ENCODE measurements at places on chromosomes 11 and 22.

DNA sequence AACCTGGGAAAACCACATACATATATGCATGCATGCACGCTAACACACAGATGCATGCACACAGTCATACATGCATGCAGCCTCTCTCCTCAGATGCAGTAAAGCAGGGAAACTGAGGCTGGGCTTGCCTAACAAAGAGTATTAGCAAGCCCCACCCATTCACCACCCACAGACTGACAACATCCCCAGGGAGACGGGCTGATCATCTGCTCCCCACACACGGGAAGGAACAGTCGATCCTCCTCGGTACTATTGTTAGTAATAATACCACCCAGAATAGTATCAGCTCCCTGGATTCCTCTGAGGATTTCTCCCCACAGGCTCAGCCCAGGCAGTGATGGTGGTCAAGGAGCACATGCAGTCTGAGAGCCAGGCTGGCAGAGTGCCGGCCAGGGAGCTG, 41.2 kb downstream of the SLC22A12 start:
- no peak for DNase-seq

- DNase-seq: no peak
Measured at GRCh38 chr11:113457784-113458183, 17.4 kb downstream of the DRD2 start.

DNA sequence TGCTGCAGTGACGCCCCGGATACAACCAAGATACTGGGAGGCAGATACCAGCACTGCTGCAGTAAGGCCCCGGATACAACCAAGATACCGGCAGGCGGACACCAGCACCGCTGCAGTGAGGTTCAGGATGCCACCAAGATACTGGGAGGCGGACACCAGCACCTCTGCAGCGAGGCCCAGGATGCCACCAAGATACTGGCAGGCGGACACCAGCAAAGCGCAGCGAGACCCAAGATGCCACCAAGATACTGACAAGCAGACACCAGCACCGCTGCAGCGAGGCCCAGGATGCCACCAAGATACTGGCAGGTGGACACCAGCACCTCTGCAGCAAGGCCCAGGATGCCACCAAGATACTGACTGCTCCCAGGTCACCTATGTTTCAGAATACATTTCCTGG, 225.2 kb downstream of the BRD1 start:
- DNase-seq: no peak

GRCh38 chr11:44633641-44634040, 68.2 kb downstream of the CD82 start:
- DNase-seq: no peak

- no peak for DNase-seq
Measured at GRCh38 chr11:112997857-112998466, 36.7 kb downstream of the NCAM1 start.

- DNase-seq: no peak
Measured at GRCh38 chr11:118646393-118646792, 33.1 kb downstream of the TREH start.

DNA sequence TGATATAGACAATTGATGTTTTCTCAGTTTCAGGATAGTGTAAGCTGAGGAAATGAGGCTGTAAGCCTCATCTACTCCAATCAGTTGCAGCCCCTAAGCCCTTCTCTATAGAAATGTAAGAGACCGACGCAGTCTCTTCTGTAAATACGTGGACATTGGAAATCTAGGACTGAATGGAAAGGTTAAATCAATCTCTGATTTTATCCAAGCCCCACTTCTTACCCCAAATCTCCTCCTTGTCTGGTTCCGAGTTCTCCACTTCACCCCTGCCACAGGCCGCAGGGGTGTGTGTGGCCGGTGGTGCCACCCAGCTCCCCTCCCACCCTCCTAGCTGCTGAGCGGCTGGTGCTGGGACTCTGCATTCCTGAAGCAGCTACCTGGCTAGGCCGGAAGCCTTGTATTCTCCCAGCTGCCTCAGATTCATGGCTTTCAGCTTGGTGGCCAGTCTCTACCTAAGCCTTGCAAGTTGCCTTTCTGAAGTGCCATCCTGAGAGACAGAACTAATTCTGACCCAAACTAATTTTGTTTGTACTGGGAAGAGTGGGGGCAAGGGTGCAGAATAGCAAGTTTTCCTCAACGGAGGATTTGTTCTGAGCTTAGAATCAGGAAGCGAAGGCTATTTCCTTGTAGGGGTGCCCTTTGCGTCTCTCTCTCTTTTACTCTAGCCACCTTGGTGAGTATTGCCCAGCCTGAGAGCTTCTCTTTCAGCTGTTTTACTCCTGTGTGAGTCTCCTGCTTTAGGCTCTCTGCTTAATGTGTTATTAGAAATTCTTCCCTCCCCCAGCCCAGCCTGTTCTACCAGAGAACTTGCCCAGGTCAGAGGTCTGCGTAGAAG, 749 bp downstream of the VWA5A start:
- DNase-seq: no peak

GRCh38 chr11:16973338-16973964, 40.8 kb downstream of the PLEKHA7 start:
- DNase-seq: no peak

- DNase-seq: no peak
Measured at GRCh38 chr22:50581031-50581949, 1.4 kb downstream of the CHKB start.

GRCh38 chr11:108370315-108370714, 97.0 kb downstream of the C11orf65 start:
- no peak for DNase-seq

- DNase-seq: no peak
Measured at GRCh38 chr11:44247508-44247907, 62.4 kb downstream of the ALX4 start.

GRCh38 chr22:50260801-50261614, 475 bp downstream of the MAPK12 start:
- DNase-seq: no peak

DNA sequence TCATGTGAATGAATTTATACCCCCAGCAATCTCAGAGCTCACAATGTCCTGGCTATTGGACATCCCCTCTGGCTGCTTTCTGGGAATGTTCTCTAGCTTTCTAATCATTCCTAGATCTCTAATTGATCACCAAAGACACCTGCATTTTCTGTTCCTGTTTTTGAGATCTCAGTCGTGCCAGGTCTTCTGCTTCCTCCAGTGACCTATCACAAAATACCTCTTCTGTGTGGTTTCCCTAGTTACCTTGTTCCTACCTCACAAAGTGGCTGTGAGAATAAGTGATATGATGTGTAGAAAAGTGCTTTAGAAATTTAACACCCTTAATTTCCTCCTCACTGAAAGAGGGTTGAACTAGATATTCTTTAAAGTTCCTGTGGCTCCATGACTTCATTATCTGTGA, 92.2 kb downstream of the LUZP2 start:
- no peak for DNase-seq

- no peak for DNase-seq
Measured at GRCh38 chr22:24353121-24353520, 74.3 kb upstream of the ADORA2A start.

DNA sequence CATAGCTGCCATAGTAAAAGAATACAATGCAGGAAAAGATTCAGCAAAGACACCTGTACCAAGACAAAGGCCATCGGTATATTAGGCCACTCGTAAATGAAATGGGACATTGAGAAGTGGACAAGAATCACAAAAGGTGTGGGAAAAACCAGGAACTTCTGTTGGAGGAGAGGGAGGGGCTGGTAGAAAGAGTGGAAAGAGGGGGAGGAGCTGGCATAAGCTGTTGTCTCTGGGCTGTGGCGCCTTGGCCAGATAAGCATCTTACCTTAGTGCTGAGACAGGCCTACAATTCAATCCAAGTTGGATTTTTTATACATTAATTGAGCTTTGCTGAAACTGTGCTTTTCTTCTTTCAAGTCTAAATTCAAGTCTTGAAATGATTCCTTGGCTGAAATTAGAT, 37.1 kb downstream of the ZNF202 start:
- DNase-seq: no peak

DNA sequence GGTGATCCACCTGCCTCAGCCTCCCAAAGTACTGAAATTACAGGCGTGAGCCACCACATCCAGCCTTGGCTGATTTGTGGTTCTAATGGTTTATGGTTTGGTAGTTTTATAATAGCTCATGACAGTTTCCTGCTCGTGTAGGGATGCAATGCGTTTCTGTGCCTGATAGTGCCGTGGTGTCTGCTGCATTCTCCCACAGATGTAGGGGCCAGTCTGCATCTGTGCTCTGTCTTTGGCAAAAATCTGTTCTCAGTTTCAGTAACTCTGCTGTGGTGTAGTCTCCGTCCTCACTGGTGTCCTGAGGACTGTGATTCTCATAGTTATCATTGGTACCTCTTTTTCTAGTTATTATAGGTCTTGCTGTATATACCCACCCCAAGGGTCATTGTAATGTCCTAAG, 16.3 kb downstream of the ST14 start:
- DNase-seq: no peak

- no peak for DNase-seq
Measured at GRCh38 chr11:59154610-59155009, 12.0 kb downstream of the FAM111A start.

DNA sequence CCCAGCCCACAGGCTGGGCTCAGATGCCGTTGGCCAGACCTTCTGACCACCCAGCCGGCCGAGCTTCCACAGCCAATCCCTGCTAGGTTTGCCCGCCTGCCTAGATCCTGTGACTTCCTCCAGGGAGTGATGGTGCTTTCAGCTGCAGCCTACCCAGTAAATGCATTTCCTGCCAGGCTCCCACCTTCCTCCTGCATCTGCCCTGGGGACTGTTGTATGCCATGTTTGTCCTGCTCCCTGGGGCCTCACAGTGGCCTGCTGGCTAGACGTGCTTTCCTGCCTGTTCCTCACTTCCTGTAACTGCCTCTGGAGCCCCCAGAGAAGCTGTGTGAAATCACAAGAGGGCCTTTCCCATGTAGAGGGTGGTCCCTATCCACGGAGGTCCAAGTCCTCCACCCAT, 86.2 kb downstream of the GALNT18 start:
- no peak for DNase-seq

DNA sequence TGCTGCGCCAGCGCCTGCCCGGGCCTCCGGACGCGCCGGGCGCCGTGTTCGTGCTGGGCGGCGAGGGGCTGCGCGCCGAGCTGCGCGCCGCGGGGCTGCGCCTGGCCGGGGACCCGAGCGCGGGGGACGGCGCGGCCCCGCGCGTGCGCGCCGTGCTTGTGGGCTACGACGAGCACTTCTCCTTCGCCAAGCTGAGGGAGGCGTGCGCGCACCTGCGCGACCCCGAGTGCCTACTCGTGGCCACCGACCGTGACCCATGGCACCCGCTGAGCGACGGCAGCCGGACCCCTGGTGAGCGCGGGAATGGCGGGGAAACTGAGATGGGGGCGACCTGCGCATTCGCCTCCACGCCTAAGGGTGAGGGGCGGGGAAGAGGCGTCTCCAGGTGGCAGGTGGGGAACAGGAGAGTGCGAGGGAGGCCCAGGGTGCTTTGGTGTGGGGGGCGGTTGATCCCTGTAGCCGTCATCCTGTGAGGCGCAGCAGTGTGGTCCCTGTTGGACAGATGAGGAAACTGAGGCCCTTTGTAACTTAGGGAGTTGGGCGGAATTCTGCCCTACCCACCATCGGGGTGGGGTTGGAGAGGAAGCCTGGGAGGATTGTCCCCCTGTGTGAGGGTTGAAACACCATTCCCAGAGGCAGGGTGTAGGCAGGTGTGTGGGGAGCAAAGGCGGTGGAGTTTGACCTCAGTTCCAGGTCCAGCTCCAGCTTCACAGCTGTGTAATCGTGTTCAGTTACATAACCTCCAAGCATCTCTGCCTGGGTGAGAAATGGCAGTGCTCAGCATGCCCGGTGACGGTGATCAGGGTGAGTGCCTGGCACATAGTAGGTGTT, 758 bp downstream of the PDXP start:
- DNase-seq: no peak

- DNase-seq: no peak
Measured at GRCh38 chr11:79121351-79121750, 319.5 kb downstream of the TENM4 start.

DNA sequence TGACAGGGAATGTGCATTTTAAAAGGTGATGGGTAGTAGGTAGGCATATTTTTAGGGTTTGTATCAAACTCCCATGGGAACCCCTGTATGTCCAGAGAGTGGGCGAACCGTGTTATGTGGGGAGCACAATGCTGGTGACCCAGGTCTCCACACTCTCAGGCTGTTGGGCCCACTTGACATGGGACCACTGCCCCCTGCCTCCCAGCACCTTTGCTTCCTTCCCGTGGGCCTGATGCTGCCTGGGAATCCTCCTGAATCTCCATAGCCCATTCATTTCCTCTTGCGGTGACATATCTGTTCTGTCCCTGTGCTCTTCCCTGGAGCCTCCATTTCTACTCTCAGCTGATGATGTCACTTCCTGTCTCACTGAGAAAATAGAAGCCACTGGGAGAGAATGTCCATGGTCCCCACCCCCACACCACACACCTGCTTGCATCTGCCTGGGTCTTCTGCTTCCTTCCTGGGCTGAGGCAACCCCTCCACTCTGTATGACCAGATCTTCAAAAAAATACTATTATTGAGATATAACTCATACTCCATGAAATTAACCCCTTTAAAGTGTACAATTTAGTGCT, 55.8 kb upstream of the THY1 start:
- no peak for DNase-seq

- DNase-seq: no peak
Measured at GRCh38 chr11:65997286-65997685, 4.7 kb downstream of the EIF1AD start.

- DNase-seq: no peak
Measured at GRCh38 chr11:134502153-134502550, 90.1 kb upstream of the B3GAT1 start.
